Kidney tubule cell (primary cell): ENCODE measurements at places on chromosomes 2 and 18.

DNA sequence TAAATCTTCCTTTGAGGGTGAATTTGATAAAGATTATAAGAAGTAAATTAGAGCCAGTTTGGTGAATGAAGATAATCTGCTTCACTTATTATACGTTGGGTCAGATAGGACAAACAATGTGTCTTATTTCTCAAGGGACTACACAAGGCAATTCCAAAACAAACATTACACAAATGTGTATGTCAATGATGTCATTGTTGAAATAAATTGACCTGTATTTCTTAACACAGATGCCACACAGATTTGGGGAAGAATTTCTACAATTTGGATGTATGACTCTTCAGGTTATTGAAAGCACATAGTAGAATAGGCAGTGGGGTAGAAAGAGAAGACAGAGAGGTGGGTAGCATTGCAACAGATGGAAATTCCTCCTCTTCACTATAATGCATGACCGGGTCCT is 6.9 kb upstream of the CRIM1 start:
- DNase-seq, result no peak

DNA sequence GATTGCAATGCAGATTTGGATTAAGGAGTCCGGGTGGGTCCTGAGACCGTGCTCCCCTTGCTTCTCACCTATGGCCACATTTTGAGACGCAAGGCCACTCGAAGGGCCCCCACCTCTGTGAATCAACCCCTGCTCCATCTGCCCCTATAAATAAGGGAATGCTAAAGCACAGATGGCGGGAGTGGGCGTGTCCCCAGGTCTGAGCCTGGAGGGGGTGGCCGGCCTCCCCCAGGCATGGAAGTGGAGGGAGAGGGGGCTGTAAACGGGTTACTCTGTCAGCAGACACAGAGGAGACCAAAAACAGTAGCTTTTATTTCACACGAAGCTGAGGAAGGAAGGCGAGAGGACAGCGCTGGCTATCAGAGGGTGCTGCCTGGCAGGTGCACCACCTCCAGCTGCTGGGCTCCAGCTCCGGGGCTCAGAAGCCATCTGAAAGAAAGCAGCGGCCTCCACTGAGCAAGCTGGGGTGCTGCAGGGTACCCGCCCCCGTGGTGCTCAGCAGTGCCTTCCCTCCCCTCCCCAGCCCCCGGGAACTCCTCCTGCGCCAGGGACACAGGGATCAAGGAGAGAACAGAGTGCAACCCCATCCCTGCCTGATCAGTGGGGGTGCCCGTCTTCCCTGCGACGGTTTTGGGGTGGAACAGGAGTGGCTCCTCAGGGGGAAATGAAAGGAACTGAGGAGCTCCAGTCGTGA is 56.7 kb upstream of the RAB6C start:
- DNase-seq, result no peak

DNA sequence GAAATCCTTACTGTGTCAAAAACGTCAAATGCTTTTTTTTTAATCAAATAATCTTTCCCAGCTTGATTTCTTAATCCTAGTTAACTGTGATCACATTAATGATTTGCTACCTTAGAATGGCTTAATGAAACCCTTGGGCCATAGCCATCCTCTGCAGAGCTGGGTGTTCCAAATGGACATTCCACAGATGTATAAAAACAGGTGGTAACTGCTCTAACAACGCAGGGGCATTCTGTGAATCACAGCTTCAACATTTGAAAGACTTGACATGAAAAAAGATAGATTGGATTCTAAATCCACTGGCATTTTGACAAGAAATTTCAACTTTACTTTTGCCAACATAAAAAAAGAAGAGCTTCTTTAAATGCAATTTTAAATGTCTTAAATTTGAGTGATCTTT is 69.8 kb upstream of the RASGRP3 start:
- peak; percentile 49 for DNase-seq

DNA sequence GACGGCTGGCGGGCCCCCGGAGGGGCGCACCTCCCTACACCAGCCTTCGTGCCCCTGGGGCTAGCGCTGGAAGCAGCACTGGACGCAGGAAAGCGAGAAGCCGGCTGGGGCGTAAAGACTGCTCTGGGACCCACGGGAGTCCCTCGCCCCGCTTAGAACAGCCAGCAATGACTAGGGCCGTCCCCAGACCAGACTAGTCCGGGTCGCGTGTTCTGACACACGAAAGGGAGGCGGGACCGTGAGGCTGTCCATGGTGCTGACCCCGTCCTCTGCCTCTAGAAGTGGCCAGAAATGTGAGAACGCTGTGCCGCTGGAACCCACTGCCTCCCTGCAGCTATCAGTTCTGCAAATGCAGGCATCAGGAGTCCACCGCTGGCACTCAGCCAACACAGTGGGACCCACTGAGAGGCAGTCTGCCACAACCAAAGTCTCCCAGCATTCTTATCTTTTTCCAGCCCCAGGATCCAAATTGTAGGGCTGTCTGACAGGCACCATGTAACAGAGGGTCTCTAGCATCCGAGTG is at the start of gene UCN:
Gene UCN (minus strand): TSS at position 87 of the 523 bp plus-strand sequence. CDS start 550 bp downstream, outside the sequence.
- peak; percentile 25 for DNase-seq

- no peak for DNase-seq
Observed at GRCh38 chr2:175688243-175688642, 313.8 kb downstream of the LNPK start.

DNA sequence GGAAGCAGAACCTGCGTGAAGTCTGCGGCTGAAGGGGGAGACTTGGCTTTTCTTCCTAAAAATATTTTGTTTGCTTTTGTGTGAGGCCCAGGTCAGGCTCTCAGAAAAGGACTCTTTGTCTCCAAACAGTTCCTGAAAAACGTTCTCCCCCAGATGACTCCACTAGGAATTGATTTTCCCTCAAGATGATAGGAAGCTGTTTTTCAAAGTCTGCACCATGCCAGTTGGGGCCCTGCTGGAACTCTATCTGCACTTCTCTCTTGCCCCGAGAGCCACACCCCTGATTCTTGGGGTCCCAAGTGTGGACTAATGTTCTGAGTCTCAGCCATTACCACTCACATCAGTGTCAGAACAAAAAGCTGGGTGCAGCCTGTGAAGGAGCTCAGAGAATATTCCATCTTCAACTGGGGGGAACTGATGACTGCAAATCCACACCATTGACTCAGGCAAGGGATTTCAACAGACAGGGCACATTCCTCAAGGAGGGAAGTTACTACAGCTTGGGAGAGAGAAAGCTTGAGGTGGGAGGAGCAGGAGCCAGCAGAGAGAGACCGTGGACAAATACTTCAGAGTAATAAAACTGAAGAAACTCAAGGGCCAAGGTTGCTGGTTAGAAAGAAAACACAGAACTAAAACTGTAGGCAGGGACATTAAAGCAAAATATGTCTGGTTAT is 768.3 kb downstream of the RNF144A start:
- DNase-seq, result peak; percentile 58

- DNase-seq, result no peak
Observed at GRCh38 chr2:217810260-217810659, 192.5 kb downstream of the TNS1 start.

DNA sequence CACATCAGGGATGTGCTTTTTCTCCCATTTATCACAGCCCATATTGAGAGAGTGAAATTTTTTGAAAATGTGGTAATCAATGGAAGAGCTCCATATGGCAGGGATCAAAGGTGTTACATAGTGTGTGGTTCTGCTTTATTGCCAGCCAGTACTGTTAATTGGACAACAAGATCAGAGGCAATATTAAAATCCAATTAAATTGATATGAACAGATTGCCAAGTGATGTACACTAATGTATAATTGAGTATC is 338.9 kb downstream of the BCL11A start:
- DNase-seq, result no peak

DNA sequence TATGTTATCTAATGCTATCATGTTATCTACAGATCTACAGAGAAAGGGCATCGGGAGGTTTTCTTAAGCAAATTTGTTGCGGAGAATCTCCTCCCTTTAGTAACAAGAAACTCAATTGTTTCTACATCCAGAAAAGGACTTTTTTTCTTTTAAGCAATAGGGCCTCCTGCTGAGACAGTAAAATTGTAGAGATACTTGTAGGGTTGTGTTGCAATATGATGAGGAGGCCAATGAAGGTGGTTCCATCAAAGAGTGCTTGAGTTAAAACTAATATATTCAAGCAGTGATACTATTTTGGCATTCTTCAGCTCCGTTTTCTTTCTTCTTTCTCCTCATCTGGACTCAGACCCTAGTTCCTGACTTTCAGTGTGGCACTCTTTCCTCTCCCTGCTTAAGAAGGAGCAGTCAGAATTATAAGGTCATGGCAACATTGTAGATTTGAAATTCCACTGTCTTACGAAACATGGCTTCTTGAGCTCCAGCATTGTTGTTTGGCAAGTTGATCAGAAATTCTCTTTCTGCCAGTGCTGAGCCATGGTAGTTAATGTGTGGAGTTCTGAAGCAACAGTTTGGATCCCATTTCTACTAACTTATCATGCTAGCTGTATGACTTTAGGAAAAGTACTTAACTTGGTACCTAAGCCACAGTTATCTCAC is 202.0 kb upstream of the SLC14A2 start:
- DNase-seq, result no peak

GRCh38 chr2:146666340-146666739 is 1178.5 kb upstream of the ACVR2A start:
- peak; percentile 23 for DNase-seq

DNA sequence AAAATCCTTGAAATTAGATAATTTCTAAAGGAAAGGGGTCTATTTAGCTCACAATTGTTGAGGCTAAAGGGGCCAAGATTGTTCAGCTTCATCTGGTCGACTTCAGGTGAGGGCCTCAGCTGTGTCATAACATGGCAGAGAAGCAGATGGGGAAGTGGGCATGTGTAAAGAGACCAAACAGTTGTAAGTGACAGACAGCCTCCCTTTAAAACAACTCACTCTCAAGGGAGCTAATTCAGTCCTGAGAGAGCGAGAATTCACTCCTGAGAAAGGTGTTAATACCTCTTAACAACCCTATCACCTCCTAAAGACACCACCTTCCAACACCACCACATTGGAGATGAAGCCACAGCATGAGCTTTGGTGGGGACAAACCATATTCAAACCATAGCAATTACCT is 62.4 kb downstream of the KCMF1 start:
- no peak for DNase-seq

DNA sequence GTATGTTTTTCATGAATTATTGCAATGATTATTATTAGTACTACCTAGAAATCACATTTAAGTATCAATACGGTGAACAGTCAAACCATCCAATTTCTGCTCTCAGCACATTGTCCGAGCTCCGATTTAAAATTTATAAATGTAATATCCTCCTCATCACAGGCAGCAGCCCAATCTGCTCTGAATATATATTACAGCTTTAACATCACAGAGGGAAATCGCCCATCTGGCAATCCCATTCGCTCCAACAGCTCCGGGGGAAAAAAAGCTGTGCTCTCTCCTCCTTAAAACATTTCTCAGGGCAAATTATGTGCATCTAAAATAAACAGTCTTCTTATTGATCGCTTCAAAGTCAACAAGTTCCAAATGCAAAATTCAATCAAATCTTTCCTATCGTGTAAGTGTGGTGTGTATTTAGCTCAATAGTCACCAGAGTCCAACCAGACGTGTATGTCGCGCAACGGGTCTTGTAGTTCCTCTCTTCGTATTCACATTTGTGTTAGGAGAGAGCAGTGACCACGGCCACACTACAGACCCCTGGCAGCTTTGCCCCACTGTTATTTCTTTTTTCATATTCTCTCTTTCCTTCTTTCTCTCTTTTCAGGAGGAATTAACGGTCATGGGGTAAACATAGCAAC is 2.4 kb downstream of the FIGN start:
- DNase-seq, result peak; percentile 15

DNA sequence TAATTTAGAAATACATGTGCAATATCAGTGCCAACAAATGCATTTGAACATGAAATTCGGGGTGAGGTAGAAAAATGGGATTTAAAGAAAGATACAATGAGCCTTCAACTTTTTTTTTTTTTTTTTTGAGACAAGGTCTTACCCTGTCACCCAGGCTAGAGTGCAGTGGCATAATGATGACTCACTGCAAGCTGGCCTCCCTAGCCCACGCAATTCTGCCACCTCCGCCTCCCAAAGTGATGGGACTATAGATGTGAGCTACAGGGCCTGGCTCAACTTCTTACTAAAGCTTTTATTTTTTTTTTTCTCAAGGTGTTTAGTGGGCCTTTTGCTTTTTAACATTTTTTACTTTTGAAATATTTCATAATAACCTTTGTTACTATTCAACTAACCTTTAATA is 365.6 kb downstream of the LRRTM4 start:
- DNase-seq, result no peak

DNA sequence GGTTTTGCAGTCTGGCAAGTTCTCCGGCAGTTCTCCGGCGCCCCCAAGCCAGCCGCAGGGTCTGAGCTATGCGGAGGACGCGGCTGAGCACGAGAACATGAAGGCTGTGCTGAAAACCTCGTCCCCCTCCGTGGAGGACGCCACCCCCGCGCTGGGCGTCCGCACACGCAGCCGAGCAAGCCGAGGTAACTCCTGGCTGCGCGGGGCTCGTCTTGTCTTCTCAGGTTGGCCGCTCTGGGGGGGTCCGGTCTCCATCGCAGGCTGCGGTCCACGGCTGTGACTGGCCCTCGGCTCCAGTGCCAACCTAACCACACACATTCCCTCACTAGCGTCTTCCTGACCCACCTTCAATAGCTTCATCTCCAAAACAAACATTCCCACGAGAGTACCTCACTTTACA is 68.2 kb downstream of the TPGS2 start:
- DNase-seq, result no peak

GRCh38 chr2:24919037-24919505 is 966 bp downstream of the ADCY3 start:
- peak; percentile 24 for DNase-seq

GRCh38 chr2:116545286-116546068 is 1269.0 kb upstream of the DDX18 start:
- DNase-seq, result no peak

DNA sequence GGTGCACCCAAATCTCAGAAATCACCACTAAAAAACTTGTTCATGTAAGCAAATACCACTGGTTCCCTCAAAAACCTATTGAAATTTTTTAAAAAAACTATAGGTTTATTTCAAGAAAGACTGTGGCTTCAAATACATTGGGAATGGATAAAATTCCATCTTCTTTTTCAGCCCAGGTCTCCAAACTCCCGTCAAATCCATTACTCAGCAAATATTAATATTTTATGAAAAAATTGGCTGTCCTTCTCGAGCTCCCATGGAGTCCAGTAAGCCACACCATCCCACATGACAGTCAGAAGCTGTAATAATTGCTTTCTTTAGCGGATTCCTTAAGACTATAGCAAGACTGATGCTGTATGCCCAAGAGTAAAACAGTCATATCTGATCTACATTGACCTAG is 204.4 kb upstream of the DOK6 start:
- no peak for DNase-seq

- DNase-seq, result no peak
Observed at GRCh38 chr2:96953611-96953978, 32.8 kb downstream of the FAM178B start.

GRCh38 chr18:9742524-9743131 is 34.5 kb downstream of the RAB31 start:
- peak; percentile 77 for DNase-seq

GRCh38 chr2:222142027-222142426 is 156.8 kb downstream of the PAX3 start:
- peak; percentile 95 for DNase-seq

- DNase-seq, result peak; percentile 51
Observed at GRCh38 chr2:47002480-47003381, 87.1 kb upstream of the MCFD2 start.

- peak; percentile 64 for DNase-seq
Observed at GRCh38 chr2:230007931-230008707, 60.6 kb downstream of the SLC16A14 start.

- peak; percentile 76 for DNase-seq
Observed at GRCh38 chr2:67463810-67464209, 66.7 kb downstream of the ETAA1 start.

- DNase-seq, result no peak
Observed at GRCh38 chr18:78826631-78827030, 153.0 kb upstream of the SALL3 start.

GRCh38 chr2:74179063-74179865 is 585 bp upstream of the MOB1A start:
- no peak for DNase-seq

GRCh38 chr2:101831351-101831865 is 133.9 kb downstream of the MAP4K4 start:
- peak; percentile 76 for DNase-seq
